ENCODE measurements at places on chromosomes 7 and 10. TPM values are rescaled to one million over a fixed set of nuclear protein-coding genes. Genes with fewer than 3 reads are reported as not detected.

The CDH23 gene
- 0.08 TPM for total RNA-seq

The CCDC172 gene
- not detected for total RNA-seq

The SFTPA1 gene
- not detected for total RNA-seq

The FAM25C gene
- not detected for total RNA-seq

The CACNA2D1 gene
- 71.3 TPM for total RNA-seq

The TSPAN14 gene
- total RNA-seq, result 15.6 TPM

The AUTS2 gene
- 0.75 TPM for total RNA-seq

The HIBADH gene
- total RNA-seq, result 50.2 TPM

The C10orf62 gene
- 0.08 TPM for total RNA-seq
